Mesendoderm (in vitro differentiated cells): ENCODE measurements at places on chromosomes 11 and 22.

DNA sequence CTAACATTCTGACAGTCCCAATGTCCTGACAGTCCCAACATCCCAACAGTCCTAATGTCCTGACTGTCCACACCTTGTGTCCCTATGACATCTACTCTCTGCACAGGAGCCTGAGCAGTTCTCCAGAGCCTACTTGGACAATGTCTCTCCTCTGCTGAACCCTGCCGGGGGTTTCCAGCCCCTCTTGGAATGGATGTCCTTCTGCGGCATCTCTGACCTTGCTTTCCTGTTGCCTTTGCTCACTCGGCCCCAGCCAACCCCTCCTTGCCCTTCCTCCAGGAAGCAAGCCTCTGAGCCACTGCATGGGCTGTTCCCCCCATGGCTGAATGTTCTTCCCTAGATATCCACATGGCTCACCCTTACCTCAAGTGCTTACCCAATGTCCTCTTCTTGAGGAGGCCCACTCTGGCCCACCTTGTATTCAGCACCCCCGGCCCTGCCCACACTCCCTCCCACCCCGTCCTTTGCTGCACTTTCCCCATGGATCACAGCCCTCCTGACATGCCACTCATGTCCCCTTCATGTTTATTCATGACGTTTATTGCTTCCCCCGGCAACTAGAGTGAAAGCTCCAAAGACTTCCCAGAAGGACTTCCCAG lies 59.5 kb downstream of the DHCR7 start:
- no peak for DNase-seq

- peak; percentile 70 for DNase-seq
Observed at GRCh38 chr11:60251485-60252212, 8.7 kb upstream of the MS4A4E start.

DNA sequence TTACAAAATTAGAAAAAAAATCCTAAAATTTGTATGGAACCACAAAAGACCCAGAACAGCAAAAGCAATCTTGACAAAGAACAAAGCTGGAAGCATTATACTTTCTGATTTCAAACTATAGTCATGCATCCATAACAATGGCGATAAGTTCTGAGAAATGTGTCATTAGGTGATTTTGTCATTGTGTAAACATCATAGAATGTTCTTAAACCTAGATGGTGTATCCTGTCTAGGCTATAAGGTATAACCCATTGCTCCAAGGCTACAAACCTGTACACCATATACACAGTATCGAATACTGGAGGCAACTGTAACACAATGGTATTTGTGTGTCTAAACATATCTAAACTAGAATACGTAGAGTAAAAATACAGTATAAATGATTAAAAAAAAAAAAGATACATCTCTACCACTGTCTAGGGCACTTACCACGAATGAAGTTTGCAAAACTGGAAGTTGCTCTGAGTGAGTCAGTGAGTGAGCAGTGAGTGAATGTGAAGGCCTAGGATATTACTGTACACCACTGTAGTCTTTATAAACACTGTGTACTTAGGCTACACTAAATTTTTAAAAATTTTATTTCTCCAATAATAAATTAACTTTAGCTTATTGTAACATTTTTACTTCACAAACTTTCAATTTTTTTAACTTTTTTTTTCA lies 18.1 kb upstream of the SC5D start:
- DNase-seq, result no peak

DNA sequence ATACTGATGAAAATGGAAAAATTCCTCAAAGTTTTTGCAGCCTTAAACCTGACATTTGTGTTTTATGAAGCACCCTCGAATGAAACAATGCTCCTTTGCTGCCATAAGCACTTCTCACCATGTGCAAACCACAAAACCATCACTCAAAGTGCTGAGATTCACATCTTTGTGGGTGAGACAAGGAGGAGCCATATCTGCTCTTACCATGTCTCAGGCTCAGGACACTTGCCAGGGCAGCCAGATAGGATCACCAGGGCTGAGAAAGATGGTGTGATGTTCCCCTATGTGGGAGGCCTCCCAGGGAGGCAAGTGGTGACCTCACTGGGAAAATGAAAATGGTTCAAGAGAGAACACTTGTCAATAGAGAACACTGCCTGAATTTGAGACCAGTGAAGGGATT lies 120.4 kb downstream of the CCDC34 start:
- DNase-seq, result peak; percentile 82

DNA sequence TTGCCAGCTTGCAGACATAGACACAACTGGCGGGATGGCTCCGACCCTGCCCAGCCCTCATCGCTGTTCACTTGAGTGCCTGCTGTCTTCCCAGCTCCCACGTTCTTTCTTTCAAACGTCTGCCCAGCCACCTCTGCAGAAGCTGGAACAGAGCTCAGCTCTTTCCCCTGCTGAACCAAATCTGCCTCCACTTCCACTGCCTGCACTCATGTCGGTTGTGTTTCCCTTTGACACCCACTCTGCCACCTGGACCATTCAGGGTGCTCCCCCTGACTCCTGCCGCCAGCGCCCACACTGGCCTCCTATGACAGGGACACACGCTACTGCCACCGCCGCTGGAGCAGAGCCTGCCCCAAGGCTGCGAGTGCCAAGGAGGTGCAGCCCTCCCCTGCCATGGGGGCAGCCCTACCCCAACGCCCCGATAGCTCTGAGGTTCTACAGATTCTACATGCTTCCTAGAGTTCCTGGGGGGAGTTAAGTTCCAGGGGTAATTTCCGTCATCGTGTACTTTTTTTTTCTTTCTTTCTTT lies 37.9 kb downstream of the TST start:
- DNase-seq, result no peak

DNA sequence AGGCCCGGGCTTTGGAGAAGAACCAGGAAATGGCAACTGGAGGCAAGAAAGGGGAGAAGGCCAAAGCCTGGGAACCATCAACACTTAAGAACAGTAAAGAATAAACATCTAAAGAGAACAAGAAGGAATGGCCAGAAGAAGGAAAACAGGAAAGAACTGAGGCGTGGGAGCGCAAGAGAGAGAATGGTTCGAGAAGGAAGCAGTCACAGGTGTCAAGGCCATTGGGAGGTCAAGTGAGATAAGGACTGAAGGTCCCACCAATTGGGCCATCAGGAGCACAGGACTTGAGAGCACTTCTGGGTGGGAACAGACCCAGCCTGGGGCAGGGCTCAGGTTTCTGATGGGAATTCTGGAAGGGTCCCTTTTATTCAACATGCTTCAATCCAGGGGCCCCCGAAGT lies 697 bp upstream of the SCGB1A1 start:
- no peak for DNase-seq

DNA sequence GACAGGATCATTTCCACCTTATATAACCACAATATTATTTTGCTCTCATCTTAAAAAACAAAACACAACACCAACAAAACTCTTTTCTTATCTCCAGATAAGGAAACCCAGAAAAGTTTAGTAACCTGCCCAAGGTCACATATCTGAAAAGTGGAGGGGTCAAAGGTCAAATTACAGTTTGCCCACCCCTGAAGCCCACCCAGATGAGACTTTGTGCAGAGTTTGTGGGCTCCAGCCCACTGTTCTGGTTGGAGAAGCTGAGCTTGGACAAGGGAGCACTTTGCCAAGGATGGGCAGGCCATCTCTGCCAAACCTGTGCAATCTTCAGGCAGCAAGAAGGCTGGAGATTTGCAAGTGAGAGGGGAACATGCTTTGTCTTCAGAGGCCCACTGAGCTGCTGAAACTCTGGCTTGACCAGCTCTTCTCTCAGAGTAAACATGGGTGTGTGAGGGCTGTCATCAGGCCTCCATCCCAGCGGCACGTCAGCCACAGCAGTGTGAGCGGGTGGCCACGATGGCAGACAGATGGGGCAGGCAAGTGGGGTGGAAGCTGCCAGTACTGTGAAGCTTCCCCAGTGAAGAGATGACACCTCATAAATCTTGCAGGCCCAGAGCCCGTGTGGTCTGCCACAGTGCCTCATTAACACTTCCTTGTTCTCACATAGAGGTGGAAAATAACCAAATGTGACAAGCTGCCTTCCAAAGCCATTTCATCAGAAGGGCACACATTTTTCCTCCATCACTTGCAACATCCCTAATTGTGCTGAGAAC lies 111.8 kb downstream of the CCDC81 start:
- DNase-seq, result peak; percentile 49

- DNase-seq, result no peak
Observed at GRCh38 chr11:58028687-58029411, 1.9 kb upstream of the OR6Q1 start.

DNA sequence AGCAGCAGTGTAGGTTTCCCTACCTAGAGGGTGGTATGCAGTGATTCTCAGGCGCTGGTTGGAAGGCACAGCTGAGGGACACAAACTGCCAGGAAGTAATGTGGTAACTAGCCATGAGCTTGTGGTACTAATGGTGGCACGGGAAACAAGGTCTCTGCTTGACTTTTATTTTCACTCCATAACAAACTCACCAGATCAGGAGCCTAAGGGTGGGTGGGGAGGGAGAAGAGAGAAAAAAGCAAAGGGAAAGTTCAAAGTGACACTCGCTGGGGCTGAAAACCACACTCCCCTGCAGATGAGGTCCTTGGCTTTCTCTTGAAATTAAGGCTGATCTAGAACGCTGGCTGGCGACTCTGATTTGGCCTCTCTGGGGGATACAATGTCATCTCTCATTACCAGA lies 22.0 kb downstream of the TRAF6 start:
- no peak for DNase-seq

GRCh38 chr11:11078344-11079086 lies 220.7 kb upstream of the ZBED5 start:
- peak; percentile 54 for DNase-seq

DNA sequence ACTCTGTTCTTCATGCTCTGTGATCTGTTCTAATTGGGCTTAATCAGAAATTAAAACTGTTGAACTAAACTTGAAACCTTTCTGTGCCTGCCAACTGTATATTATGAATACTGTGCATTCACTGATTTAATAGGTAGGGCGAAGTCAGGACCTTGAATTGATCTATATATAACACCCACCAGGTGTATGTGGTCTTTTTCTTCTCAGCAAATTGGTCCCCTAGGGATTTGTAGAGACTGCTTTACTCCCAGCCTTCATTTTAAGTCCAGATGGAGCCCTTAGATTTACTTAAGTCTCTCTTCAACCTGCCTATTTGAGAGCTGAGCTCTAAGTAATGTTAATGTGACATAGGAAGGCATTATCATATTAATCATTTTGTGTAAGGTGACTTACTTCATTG lies 257.5 kb downstream of the TMEM135 start:
- DNase-seq, result no peak

- no peak for DNase-seq
Observed at GRCh38 chr22:46125816-46126765, 24.2 kb upstream of the PPARA start.

GRCh38 chr11:69981119-69981784 lies 96.9 kb upstream of the ANO1 start:
- DNase-seq, result no peak

DNA sequence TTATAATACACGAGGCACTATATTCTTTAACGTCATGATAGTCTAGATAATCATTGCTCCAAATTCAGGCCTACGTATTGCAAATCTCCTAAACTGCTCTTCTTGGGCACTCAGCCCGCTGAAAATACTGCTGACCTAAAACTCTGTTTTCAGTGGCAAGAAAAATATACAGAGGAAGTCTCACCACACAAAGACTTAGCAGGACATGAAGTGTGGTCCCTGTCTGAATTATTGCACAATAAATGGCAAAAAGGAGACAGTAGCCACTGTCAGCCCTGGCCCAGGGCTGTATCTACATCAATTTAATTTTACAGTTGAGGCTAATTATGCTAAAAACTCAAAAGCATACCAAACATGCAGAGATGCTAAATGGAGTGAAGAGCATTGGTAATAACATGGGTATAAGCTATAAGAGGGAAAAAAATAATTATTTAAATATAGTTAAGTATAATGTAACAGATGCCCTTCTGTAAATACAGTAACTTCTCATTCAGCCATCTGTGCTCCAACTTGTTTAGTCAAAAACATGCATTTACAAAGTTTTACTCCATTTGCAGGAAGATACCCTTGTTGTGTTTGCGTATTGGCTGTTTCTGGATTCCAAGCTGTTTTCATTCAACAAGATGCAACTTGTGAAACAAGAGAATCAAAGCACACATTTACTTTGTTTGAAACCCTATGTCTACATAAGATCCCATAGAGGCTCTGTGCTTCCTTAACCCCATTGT lies 800.0 kb upstream of the LUZP2 start:
- no peak for DNase-seq

- DNase-seq, result no peak
Observed at GRCh38 chr22:22079404-22080148, 97.0 kb upstream of the TOP3B start.

DNA sequence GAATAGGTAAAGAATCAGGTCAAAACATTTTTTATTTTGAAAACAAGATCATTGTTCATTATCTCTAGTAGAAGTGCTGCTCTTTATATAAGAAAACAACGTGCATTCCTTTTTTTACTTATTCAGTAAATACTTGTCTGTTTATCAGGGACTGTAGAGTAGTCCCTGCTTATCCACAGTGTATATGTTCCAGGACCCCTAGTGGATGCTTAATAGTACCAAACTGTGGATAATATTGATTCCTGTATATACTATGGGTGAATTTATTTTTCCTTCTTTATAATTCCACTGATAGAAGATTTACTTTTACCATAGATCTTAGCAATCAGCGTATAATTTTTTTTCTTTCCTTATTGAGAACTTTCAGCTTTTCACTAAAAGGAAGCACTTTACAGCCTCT lies 32.6 kb downstream of the CEP295 start:
- DNase-seq, result no peak

DNA sequence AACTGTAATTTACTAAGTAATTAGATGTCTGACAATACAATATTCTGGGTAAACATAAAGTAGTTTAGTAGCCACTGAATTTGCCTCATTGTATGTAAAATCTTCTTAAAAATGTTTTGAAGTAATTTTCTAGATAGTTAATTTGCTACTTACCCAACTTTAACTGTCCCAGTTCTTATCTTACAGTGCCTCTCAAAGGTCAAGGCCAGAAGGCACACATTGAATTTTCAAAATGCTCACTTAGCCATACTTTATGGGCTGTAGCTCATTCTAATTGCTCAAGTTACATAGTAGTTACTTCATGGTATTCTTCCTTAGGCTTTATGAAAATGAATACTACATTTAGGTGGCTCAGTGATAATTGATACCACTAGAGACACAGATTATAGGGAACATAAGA lies 666.6 kb downstream of the CNTN5 start:
- peak; percentile 12 for DNase-seq

DNA sequence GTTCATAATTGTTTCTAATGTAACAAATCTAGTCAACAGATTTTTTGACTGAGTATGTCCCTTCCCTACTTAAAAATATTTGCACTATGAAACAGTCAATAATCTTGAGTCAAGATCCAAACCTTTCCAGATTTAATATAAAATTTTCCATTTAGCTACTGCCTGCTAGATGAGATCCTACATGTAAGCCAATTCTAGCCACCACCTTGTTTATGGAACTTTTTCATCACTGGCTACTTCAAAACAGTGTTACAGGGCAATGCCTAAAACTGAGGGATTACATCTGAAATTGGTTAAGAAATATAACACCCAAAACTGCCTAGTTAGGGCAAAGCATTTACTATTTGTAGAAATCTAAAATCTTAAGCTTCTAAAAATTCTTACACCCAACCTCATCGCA lies 10.5 kb upstream of the FUT4 start:
- DNase-seq, result no peak

GRCh38 chr22:24404561-24405275 lies 22.7 kb upstream of the ADORA2A start:
- DNase-seq, result no peak
